ENCODE measurements at places on chromosomes 1 and 21.

- no peak for DNase-seq
These were observed 13.4 kb downstream of the NHLH2 start for GRCh38 chr1:115827452-115828044.

DNA sequence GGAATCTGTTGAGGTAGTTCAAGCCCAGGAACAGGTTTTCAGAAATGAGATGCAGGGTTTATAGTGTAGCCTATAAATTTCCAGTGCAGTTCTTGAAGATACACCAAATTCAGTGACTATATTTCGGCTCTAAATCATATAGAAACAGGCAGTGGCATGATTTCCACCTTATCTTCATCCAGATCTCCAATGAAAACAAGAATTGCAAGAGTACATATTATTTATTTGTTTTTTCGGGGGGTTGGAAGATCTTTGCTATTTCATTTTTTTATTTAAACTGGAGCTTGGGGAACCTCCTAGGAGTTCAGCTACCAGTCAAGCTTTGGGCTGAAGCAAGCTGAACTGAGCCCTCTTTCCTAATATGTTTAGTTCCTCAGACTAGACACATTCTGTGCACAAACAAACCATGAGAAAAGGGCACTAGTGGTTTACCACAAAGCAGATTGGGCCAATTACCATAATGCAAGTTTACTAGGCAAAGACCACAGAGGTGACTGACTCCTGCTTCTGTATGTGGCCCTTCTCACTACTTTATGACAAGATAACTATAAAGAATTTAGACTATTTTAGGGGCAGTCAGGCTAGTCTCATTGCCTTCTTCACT, 68.5 kb downstream of the RGS2 start:
- DNase-seq: no peak

GRCh38 chr1:55747408-55747841, 532.3 kb upstream of the USP24 start:
- no peak for DNase-seq

- DNase-seq: no peak
These were observed 85.9 kb downstream of the USP24 start for GRCh38 chr1:55129194-55129728.

GRCh38 chr1:147804942-147805723, 44.7 kb upstream of the GJA5 start:
- no peak for DNase-seq

GRCh38 chr1:236338096-236338495, 56.0 kb upstream of the EDARADD start:
- no peak for DNase-seq

GRCh38 chr1:29540801-29541357, 304.6 kb downstream of the PTPRU start:
- no peak for DNase-seq

GRCh38 chr1:232059726-232060374, 433.3 kb downstream of the DISC1 start:
- DNase-seq: no peak

DNA sequence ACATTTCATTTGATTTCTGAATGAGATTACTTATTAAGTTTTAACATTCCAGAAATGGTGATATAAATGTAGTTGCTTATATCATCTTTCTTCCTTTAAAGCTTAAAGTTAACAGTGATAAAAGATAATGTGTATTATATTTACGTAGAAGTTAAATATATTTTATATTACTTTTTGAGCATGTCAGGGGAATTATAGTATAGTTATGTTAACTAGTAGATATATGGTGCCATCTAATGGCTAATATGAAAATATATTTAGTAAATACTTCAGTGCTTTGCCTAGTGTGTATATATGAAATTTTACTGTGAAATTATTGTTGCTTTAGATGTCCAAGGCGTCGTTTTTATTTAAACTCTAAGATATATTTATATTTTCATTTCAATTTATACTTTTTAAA, 51.5 kb downstream of the SYT14 start:
- DNase-seq: no peak

GRCh38 chr1:99240621-99241020, 23.7 kb upstream of the PLPPR4 start:
- DNase-seq: no peak

GRCh38 chr1:34774957-34775356, 6.1 kb upstream of the GJB3 start:
- no peak for DNase-seq

GRCh38 chr1:215140135-215140534, 57.6 kb downstream of the KCNK2 start:
- no peak for DNase-seq

GRCh38 chr21:45834821-45835293, 146.7 kb upstream of the COL6A1 start:
- no peak for DNase-seq

DNA sequence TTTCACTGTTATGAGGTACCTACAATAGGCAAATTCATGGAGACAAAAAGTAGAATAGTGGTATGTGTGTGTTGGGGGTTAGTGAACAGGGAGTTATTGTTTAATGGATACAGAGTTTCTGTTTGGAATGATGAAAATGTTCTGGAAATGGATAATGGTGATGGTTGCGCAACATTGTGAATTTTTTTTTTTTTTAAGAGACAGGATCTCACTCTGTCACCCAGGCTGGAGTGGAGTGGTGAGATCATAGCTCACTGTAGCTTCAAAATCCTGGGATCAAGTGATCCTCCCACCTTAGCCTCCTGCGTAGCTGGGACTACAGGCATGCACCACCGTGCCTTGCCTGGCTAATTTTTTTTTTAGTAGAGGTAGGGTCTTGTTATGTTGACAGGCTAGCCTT, 34.5 kb upstream of the TRABD2B start:
- DNase-seq: no peak

- no peak for DNase-seq
These were observed 90.2 kb upstream of the CSF3R start for GRCh38 chr1:36572906-36573305.

- DNase-seq: no peak
These were observed 49.9 kb downstream of the COL11A1 start for GRCh38 chr1:103058391-103058790.

DNA sequence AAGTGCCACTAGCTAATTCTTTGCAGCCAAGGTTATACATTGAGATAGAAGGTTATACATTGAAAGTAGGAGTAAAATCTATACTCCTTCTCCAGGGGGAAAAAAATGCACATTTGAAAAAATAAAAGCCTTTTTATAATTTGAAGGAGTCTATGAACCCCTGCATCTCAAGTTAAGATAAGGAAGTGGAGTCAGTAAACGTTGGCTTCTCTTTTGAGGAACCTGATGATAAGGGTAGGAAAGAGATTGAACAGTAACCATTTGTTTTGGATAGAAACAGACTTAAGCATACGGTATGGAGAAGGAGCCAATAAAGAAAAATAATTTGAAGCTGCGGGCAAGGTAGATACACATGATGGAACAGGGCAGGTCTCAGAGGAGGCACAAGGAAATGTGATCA, 64.1 kb downstream of the RPAP2 start:
- no peak for DNase-seq

DNA sequence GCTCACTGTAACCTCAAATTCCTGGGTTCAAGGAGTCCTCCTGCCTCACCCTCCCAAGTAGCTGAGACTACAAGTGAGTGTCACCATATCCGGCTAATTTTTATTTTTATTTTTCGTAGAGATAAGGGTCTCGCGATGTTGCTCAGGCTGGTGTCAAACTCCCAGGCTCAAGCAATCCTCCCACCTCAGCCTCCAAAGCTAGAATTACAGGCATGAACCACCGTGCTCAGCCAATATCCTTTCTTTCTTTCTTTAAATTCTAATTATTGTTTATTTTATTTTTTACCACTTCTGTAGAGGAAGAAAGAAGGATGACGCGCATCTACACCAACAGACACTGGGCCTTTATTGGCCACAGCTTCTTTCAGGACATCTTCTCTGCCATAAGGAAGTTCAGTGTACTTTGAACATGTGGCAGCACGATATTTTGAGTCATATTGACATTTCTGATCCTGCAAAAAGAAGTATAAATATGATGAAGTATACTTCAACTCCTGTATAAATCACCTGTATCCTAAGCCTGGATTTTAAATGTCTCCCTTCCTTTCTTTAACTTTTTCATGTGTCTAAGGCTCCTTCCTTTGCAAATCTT, 15.8 kb downstream of the CTSS start:
- DNase-seq: no peak

DNA sequence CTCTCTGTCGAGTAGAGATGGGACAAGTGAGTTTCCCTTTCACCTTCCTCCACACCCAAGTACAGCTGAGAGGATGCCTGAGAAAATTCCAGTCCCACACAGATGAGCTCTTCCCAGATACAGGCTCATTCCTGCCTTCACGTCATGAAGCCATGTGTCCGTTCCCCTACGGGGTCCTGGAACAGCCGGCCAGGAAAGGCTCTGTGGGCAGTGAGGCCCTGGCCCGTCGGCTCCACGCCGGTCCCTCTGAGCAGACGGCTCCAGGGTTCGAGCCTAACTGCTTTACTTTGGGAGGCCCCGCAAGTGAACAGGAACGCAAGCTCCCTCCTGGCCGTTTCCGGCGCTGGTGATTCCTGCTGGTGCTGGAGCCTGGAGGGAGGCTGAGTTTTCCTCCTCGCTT, 57.2 kb upstream of the ARHGEF16 start:
- DNase-seq: no peak

GRCh38 chr1:18160290-18160942, 52.8 kb downstream of the IGSF21 start:
- no peak for DNase-seq

GRCh38 chr1:219412772-219413171, 200.1 kb downstream of the ZC3H11B start:
- no peak for DNase-seq

DNA sequence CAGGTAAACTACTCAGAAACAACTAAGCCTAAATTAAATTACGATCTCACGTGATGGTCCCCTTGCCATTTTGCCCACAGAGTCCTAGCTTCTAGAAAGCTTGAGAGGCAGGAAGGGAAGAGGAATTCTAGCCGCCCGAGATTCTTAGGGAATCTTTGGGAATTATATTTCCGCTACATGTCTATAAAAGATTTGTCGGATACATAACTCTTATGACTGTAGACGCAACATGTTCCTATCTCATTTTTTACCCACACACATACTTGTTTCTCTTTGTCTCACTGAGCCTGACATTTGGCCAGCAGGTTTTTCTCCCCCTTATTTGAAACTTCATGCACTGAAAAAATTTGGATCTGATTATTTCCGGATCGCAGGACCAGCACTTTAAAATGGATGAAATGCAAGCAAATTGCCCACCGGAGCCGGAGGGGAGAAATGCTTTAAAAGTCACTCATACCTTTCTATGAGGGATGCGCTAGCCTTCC, 5.5 kb downstream of the GLIS1 start:
- no peak for DNase-seq

- DNase-seq: no peak
These were observed 74.3 kb downstream of the SH3GLB1 start for GRCh38 chr1:86778569-86779239.

DNA sequence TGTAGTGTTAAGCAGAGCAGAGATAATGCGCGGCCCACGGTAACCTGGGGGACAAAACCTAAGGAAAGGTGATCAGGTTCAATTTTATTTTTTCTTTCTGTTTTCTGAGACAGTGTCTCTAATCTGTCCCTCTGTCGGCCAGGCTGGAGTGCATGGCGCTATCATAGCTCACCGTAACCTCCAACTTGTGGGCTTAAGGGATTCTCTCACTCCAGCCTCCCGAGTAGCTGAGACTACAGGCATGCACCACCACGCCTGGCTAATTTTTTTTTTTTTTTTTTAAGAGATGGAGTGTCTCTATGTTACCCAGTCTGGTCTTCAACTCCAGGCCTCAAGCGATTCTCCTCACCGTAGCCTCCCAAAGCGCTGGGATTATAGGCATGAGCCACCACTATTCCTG, 724 bp upstream of the ANKRD35 start:
- no peak for DNase-seq

DNA sequence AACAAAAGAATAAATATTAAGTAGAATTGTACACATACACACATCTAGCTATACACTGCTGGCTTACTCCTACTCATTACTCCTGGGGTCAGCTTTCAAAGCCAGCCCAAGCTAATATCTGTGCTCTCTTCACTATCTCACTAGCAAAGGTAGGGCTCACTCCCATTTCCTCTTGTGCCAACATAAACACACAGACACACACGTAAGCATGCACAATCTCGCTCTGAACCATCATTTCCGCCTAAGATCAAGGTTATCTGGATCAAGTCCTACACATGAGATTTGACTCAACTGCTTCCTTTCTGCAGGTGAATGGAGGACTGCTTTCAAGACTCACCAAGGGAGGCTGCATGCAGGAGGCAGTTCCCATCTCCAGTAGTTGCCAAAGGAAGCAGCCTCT, 28.8 kb upstream of the MTMR11 start:
- peak; percentile 27 for DNase-seq

DNA sequence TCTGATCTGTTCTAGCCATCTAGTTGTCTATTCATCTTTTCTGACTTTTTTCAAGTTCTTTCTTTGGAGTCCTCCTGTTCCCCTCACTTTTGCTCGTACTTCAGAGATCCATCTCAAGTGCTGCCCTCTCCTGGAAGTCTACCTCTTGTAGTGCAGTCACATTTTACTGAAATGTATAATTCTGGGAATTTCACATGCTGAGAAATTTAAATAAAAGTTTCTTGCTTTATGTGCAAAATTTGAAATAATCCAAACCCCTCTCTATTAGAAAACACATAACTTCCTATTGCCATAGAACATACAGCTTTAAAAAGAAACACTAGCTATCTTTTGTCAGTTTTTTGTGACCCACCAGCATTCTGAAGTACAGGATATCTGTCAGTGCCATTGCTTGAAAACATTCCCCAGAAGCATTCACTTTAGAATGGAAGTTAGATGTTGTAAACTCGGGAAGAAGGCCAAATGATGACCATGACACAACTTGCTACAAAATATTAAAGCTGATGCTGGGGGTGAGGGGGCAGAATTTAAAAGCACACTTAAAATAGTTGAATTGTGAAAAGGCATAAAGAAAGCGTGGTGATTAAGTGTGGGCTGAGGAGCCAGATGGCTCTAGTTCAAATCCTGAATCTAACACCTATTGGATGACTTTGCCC, 22.0 kb downstream of the RLF start:
- no peak for DNase-seq

DNA sequence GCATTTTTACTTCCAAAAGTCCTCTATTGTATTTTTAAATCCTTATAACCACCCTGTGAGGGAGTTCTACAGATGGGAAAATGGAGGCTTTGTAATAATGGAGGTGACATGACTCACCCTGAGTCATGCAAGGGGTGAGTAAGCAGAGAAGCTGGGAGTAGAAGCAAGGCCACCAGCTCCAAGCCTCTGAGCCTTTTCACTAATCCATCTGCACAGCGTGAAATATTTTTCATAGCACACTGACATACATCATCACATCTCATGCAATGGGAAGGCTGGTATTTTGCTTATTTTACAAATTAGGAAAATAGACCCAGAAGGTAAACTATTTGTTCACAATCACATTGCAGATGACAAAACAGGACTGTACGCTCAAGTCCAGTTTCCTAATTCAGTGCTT, 96.9 kb downstream of the KCNH1 start:
- DNase-seq: no peak

GRCh38 chr1:213057264-213058059, 6.4 kb downstream of the RPS6KC1 start:
- DNase-seq: no peak

- no peak for DNase-seq
These were observed 18.0 kb downstream of the NADK start for GRCh38 chr1:1760345-1760650.

DNA sequence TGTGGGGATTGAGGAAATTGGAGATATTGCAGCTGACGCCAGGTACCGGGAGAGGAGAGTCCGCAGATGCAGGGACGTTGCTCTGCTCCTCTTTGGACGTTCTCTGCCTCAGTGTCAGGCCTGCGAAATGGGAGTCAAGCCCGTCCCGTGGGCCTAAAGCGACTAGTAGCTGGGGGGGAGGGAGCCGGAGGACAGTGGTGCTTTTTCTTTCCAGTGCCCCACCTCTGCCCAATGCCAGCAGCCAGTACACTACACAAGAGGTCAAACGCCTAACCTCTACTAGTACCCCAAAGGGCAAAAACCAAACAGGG, 413.6 kb upstream of the ESRRG start:
- no peak for DNase-seq

Data from CD4-positive, CD25-positive, alpha-beta regulatory T cell (primary cell).